ENCODE measurements at places on chromosomes 11 and 22. TPM values are rescaled to one million over a fixed set of nuclear protein-coding genes. Genes with fewer than 3 reads are reported as not detected.

DNA sequence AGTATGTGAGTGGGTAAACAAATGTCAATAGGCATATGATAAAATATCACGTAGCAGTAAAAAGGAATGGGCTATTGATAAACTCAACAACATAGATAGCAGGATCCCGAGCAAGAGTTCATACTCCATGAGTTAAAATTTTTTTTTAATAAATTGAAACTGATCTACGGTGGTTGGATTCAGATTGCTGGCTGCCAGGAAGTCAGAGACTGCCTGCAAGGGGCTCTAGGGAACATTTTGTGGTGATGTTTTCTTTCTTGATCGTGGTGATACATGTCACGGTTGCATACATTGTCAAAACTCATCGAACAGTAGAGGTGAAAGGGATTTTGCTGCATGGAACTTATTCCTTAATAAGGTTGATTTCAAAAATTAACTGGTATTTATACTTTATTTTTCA, 62.6 kb upstream of the WNT7B start:
- peaks cover 36% of the 10 kb centered on the region for H3K4me1 ChIP-seq
- H3K36me3 ChIP-seq, result no peaks in the 10 kb centered on the region
- H3K27me3 ChIP-seq, result no peaks in the 10 kb centered on the region
- H3K27ac ChIP-seq, result no peak overlapping the region
- H3K4me3 ChIP-seq, result no peak overlapping the region

Gene MMP27
- total RNA-seq, result not detected

Gene PRDM11
- total RNA-seq, result 32.9 TPM

- no peaks in the 10 kb centered on the region for H3K27me3 ChIP-seq
- H3K4me3 ChIP-seq, result no peak overlapping the region
- H3K27ac ChIP-seq, result no peak overlapping the region
- DNase-seq, result no peak
- H3K36me3 ChIP-seq, result peaks cover 2% of the 10 kb centered on the region
- H3K4me1 ChIP-seq, result peaks cover 87% of the 10 kb centered on the region
Measured at GRCh38 chr11:76047766-76048165, 158.5 kb downstream of the WNT11 start.

Gene ANO9
- total RNA-seq, result not detected

- no peak overlapping the region for H3K4me3 ChIP-seq
- DNase-seq, result no peak
- no peak overlapping the region for H3K27ac ChIP-seq
- H3K4me1 ChIP-seq, result no peaks in the 10 kb centered on the region
- H3K27me3 ChIP-seq, result peaks cover 23% of the 10 kb centered on the region
- H3K36me3 ChIP-seq, result no peaks in the 10 kb centered on the region
Measured at GRCh38 chr11:57224537-57224936, 12.5 kb downstream of the APLNR start.

DNA sequence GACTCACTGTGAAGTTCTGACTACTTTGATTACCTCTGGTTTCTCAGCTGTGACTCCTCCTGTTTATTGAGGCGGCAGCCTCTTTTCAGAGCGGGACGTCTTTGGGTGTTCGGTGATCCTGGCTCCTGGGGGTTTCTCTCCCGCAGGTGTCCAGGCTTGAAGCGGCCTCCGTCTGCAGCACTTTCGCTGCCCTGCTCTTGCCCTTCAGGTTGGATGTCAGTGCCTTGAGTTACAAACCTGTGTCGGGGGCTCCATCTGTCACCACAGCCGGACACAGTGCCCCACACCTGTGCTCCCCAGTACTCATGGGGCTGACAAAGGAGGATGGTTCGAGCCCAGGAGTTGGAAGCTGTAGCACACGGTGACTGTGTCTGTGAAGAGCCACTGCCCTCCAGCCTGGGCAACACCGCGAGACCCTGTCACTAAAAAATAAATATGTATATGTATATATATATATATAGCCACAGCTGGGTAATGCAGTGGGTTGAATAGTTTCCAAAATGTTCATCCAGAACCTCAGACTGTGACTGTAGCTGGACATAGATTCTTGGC, 104.1 kb downstream of the BRD1 start:
- H3K4me1 ChIP-seq, result no peaks in the 10 kb centered on the region
- H3K4me3 ChIP-seq, result no peak overlapping the region
- DNase-seq, result peak; percentile 51
- no peaks in the 10 kb centered on the region for H3K36me3 ChIP-seq
- H3K27me3 ChIP-seq, result peaks cover 63% of the 10 kb centered on the region

GRCh38 chr11:62708793-62709192, 1.3 kb downstream of the GNG3 start:
- H3K27ac ChIP-seq, result peak overlapping the region; percentile 99
- peaks cover 38% of the 10 kb centered on the region for H3K4me1 ChIP-seq
- DNase-seq, result no peak
- no peaks in the 10 kb centered on the region for H3K27me3 ChIP-seq
- H3K4me3 ChIP-seq, result peak overlapping the region; percentile 87

Gene GTSE1
- total RNA-seq, result 7.3 TPM

DNA sequence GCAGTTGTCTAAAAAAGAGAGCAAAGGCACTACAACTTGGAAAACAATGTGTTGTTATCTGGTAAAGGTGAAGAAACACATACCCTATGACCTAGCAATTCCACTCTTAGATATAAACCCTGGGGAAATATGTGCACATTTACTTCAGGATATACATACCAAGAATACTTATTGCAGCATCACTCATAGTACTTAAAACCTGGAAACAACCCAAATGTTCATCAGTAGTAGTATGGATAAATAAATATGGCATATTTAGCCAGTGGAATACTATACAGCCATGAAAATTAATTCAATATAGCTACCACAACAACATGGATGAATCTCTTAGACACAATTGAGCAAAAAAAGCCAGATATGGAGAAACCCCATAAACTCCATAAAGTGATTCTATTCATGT, 26.1 kb upstream of the MICAL2 start:
- H3K27me3 ChIP-seq, result no peaks in the 10 kb centered on the region
- no peak overlapping the region for H3K4me3 ChIP-seq
- peaks cover 71% of the 10 kb centered on the region for H3K4me1 ChIP-seq
- H3K36me3 ChIP-seq, result no peaks in the 10 kb centered on the region

- H3K4me1 ChIP-seq, result peaks cover 77% of the 10 kb centered on the region
- no peaks in the 10 kb centered on the region for H3K27me3 ChIP-seq
- no peak overlapping the region for H3K4me3 ChIP-seq
Measured at GRCh38 chr11:35144806-35145205, 5.8 kb downstream of the CD44 start.

- H3K27me3 ChIP-seq, result peaks cover 6% of the 10 kb centered on the region
- H3K4me1 ChIP-seq, result peaks cover under 1% of the 10 kb centered on the region
- no peak for DNase-seq
- no peak overlapping the region for H3K27ac ChIP-seq
- H3K4me3 ChIP-seq, result no peak overlapping the region
Measured at GRCh38 chr11:2300290-2300935, 1.3 kb downstream of the C11orf21 start.

Gene NCAM1
- total RNA-seq, result 6.0 TPM

Gene TSSK2
- not detected for total RNA-seq

DNA sequence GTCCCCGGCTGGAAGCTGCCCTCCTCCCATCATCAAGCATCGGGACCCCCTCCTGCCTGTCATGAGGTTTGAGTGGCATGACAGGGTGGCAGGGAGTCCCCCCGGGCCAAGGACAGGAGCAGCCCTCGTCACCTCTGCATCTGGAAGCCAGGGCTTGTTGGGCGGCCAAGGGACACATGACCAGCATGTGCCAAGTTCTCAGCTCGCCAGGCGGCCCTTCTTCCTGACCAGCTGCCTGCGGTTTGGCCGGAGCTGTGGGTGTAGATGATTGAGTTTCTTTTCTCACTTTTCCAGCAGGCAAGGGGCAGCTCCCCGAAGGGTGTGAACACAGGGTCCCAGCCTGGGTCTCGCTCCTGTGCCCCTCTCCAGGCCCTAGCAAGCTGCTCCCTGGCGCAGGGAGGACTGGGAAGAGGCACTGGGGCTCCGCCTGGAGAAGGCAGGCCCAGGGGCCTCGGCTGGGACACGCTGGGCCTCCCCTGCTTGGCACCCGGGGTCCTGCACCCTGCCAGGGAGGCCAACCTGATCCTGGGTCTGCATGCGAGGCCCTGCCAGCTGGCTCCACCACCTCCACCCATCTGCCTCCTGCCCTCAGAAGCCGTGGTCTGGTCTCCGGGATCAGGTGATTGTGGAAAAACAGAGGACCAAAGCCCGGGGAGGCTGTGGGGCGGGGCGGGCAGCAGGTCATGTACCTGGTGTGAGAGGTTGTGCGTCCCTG, 13.4 kb downstream of the ARHGAP8 start:
- H3K4me3 ChIP-seq, result no peak overlapping the region
- peaks cover 2% of the 10 kb centered on the region for H3K36me3 ChIP-seq
- DNase-seq, result no peak
- H3K4me1 ChIP-seq, result no peaks in the 10 kb centered on the region
- no peak overlapping the region for H3K27ac ChIP-seq

DNA sequence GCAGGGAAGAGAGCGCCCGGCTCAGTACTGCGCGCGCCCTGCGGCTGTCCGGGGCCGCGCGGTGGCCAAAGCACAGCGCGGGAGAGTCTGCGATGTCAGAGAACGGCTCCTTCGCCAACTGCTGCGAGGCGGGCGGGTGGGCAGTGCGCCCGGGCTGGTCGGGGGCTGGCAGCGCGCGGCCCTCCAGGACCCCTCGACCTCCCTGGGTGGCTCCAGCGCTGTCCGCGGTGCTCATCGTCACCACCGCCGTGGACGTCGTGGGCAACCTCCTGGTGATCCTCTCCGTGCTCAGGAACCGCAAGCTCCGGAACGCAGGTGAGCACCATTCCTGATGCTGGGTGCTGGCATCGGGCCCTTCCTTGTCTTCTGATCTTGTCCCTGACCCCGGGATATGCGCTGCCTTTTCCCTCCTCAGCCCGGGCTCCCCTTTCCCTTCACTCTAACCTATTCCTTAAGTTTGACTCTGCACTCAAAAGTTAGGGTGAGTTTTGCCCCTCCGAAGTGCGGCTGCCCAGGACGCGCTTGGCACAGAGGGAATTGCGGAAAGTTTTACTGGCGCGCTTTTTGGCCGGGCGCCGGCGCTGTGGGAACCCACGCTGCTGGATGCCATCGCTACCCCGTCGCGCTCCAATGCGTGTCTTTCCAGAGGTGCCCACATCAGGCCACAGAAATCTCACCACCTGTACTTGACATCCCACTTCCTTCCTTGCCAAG, at the start of gene MTNR1B:
TSS of gene MTNR1B (plus strand) at position 18 of the 714 bp plus-strand sequence. CDS start at position 93, 75 bp downstream.
- peaks cover 4% of the 10 kb centered on the region for H3K4me1 ChIP-seq
- H3K27me3 ChIP-seq, result peaks cover 15% of the 10 kb centered on the region
- H3K36me3 ChIP-seq, result peaks cover 2% of the 10 kb centered on the region
- no peak within 1 kb of the TSS for H3K27ac ChIP-seq
- peak within 1 kb of the TSS; percentile 56 for H3K4me3 ChIP-seq

GRCh38 chr11:86977441-86978050, 22.4 kb upstream of the FZD4 start:
- no peak overlapping the region for H3K27ac ChIP-seq
- no peaks in the 10 kb centered on the region for H3K27me3 ChIP-seq
- peaks cover 10% of the 10 kb centered on the region for H3K36me3 ChIP-seq
- H3K4me3 ChIP-seq, result no peak overlapping the region
- DNase-seq, result no peak

DNA sequence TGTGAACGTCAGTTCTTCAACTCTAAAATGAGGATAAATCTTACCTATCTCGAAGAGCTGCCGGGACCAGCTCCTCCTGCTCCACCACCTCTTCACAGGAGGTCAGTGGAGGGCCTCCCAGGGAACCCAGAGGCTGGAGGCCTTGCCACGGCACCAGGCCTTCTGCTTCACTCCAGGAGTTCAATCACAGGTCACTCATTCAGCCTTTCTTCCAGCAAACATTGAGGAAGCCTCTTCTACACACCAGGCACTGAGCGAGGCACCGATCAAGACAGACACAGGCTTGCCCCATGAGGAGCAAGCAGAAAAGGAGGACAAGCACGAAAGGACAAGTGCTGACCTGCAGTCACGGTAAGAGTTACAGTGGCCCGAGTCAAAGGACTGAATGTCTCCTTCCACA, 64.8 kb upstream of the WNT11 start:
- H3K4me3 ChIP-seq, result no peak overlapping the region
- no peaks in the 10 kb centered on the region for H3K27me3 ChIP-seq
- peaks cover 2% of the 10 kb centered on the region for H3K36me3 ChIP-seq

- H3K4me3 ChIP-seq, result no peak overlapping the region
- H3K4me1 ChIP-seq, result peaks cover 37% of the 10 kb centered on the region
- peaks cover 1% of the 10 kb centered on the region for H3K36me3 ChIP-seq
- peaks cover 10% of the 10 kb centered on the region for H3K27me3 ChIP-seq
- H3K27ac ChIP-seq, result peak overlapping the region; percentile 47
Measured at GRCh38 chr22:40041366-40042137, 46.8 kb downstream of the FAM83F start.

GRCh38 chr11:100774132-100774531, 87.0 kb downstream of the ARHGAP42 start:
- H3K4me3 ChIP-seq, result no peak overlapping the region
- no peaks in the 10 kb centered on the region for H3K27me3 ChIP-seq
- no peak overlapping the region for H3K27ac ChIP-seq
- H3K36me3 ChIP-seq, result peaks cover 5% of the 10 kb centered on the region

GRCh38 chr22:22842085-22842484, 45.5 kb upstream of the IGLL5 start:
- no peak overlapping the region for H3K27ac ChIP-seq
- no peak overlapping the region for H3K4me3 ChIP-seq
- DNase-seq, result no peak
- H3K36me3 ChIP-seq, result no peaks in the 10 kb centered on the region
- no peaks in the 10 kb centered on the region for H3K4me1 ChIP-seq

DNA sequence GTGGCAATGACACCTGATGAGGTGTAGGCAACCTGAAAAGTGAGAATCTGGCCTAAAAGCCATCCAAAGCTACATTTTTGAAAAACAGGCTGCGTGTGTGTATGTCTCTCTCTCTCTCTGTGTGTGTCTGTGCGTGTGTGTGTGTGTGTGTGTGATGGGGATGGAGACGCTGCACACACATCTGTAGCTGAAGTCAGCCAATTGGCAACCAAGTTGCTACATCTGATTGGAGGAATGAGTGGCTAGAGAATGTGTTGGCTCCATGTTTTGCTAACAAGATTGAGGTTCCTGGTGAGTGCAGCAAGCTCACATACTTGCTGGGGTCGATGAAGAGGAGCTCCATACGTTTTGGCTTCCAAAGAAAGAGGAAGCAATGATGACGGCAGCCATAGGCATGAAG, 311.4 kb upstream of the NCAM1 start:
- no peaks in the 10 kb centered on the region for H3K36me3 ChIP-seq
- no peak overlapping the region for H3K4me3 ChIP-seq
- no peak for DNase-seq
- H3K27me3 ChIP-seq, result peaks cover 4% of the 10 kb centered on the region
- H3K4me1 ChIP-seq, result peaks cover 5% of the 10 kb centered on the region

DNA sequence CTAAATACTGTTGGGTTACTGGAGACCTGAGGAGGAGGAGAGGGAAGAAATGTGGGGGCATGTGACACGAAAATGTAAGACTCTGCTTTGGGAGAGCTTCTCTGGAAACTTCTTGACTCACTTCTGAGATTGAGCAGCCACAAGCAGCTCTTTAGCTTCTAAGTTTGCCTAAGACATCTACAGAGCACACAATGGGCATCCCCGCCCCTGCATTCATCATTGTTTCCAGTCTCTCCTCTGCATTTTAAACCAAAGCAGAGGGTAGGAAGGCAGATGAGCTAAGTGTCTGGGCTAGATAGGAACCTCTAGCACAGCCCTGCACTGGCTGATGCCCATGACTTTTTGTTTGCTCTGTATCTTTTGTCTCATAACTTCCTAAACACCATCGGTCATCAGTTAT, 2.1 kb upstream of the OR52D1 start:
- H3K4me3 ChIP-seq, result no peak overlapping the region
- H3K36me3 ChIP-seq, result no peaks in the 10 kb centered on the region
- H3K4me1 ChIP-seq, result no peaks in the 10 kb centered on the region
- peaks cover 21% of the 10 kb centered on the region for H3K27me3 ChIP-seq
- no peak overlapping the region for H3K27ac ChIP-seq

- H3K4me1 ChIP-seq, result no peaks in the 10 kb centered on the region
- peaks cover 15% of the 10 kb centered on the region for H3K27me3 ChIP-seq
- no peak for DNase-seq
Measured at GRCh38 chr11:134589129-134589528, 177.1 kb upstream of the B3GAT1 start.

- no peaks in the 10 kb centered on the region for H3K36me3 ChIP-seq
- DNase-seq, result no peak
- peaks cover 24% of the 10 kb centered on the region for H3K27me3 ChIP-seq
- no peaks in the 10 kb centered on the region for H3K4me1 ChIP-seq
- H3K27ac ChIP-seq, result no peak overlapping the region
Measured at GRCh38 chr11:100340466-100341319, 346.4 kb upstream of the ARHGAP42 start.

Data from chondrocyte (in vitro differentiated cells).